ENCODE measurements at places on chromosomes 4 and X.
A peak's percentile ranks its signal among the peaks of the same experiment; 100 is the strongest.

GRCh38 chr4:86256086-86256485 is 103.8 kb downstream of the MAPK10 start:
- no peak for DNase-seq

DNA sequence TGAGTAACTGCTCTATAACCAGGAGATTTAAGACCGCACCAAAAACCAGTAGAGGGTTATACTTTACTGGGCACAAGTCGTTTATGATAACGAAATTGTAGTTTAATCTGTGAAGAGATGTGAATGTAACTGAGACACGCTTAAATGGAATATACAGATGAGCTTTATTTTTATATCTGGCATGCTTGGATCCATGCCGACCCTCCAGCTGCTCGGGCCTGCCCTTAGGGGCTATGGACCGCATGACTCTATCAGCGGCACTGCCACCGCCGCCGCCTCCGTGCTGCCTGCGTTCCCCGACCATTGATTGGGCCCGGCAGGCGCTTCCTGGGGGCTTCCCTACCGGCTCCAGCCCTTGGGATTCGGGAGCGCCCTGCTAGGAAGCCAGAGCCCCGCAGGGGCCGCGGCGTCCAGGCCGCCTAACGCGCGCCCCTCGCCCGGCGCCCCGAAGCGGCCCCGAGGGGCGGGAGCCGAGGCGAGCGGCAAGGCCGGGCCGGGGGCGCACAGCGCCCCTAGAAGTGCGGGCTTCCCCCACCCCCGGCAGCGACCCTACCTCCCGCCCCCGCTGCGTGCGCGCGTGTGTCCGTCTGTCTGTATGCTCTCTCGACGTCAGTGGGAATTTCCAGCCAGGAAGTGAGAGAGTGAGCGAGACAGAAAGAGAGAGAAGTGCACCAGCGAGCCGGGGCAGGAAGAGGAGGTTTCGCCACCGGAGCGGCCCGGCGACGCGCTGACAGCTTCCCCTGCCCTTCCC is at the start of gene NFKB1:
Gene NFKB1, plus strand, starts transcription at position 664 of the 751 bp plus-strand sequence. CDS start 24,160 bp downstream, outside the sequence.
- DNase-seq, result peak; percentile 84

DNA sequence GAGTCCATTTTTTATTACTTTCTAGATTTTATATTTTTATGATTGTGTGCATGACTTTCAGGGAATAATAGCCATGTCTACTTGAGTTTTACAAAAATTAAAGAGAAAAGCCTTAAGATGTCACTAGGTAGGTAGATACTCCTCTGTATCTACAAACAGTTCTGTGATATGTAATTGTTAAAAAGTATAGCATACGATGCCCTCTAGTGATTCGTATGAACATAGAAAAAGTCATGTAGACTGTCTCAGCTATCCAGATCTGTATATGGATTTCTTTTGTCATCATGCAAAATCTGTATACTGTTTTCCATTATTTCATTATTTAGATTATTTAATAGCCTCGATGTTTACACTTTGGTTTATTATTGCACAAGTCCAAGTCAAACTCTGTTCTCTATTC is 856.6 kb downstream of the CENPC start:
- DNase-seq, result no peak

DNA sequence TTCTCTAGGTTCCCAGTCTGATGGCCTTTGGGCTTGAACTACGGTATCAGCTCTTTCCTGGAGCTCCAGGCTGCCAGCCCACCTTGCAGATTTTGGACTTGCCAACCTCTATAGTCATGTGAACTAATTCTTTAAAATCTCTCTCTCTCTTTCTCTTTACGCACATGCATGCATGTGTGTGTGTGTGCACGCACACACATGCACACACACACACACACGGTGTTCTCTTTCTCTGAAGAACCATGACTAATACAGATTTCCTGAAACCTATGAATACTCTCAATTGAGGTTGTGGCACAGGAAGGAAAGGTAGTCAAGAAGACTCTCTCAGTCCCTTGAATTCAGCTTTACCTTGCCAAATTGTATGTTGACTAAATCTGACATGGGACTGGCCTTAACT is 6.2 kb upstream of the ZCCHC13 start:
- peak; percentile 6 for DNase-seq

DNA sequence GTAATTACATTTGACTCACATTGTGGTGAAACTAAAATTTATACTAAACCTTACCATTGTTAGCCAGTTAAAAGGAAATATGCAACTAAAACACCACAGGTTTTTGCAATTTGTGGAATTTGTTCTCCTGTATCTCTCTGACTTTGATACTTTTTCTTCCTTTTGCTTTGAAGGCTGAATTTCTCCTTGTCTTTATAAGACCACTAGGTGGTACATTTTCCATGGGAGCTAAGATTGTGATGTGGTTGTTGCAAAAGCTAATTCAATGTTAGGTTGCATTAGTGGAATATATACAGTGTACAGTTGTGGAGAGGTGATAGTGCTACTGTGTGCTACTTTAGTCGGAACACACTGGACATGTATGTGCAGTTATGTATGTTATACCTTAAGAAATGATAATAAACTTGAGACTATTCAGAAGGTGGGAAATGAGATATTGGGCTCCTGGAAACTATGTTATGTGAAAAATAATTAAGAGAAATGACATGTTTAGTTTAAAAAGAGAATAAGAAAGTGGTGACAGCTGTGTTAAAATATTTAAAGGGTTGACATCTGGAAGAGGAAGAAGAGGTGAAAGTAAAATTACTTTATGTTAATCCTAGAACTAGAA is 70.3 kb downstream of the ARL9 start:
- no peak for DNase-seq
